Neural progenitor cell (in vitro differentiated cells): ENCODE measurements at places on chromosomes 4 and X.

GRCh38 chr4:117328333-117328732 lies 243.0 kb upstream of the TRAM1L1 start:
- no peak for DNase-seq

DNA sequence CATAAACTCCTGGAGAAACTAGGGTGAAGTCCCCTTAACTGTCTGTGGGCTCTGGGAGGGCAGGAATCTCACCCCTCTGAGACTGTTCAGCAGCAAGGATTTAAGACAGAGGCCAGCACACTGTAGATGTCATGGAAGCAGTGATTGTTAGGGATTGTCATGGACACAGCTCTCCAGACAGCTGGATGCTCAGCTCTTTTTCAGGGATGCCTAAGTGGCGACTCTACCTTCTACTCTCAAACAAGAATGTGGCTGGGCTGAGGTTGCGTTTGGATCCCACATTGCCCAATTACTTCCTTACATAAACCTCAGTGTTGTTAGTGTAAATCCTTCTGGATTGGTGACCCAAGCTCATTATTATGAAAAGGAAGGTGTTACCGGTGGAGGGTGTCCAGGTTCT lies 291.9 kb upstream of the VCX3A start:
- DNase-seq, result no peak

DNA sequence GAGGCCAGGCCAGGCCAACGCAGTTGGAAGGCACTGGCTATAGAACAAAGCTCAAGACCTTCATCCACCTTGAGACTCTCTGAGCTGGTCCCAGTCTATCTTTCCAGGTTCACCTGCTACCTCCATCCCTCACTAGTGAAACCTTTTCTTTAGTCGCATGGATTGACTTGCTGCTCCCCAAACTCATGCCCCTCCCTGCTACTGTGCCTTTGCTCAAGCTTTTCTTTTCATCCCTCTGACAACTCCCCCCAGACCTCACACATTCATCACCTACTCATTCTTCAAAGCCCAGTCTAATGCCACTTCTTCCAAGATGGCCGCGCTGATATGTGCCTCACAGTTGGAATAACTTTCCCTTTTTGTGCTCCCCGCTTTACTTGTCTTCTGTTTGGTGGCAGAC lies 58.0 kb downstream of the CNGA2 start:
- DNase-seq, result no peak

GRCh38 chrX:39829965-39830364 lies 267.8 kb downstream of the BCOR start:
- no peak for DNase-seq
